ENCODE measurements at places on chromosomes 2 and 18.

DNA sequence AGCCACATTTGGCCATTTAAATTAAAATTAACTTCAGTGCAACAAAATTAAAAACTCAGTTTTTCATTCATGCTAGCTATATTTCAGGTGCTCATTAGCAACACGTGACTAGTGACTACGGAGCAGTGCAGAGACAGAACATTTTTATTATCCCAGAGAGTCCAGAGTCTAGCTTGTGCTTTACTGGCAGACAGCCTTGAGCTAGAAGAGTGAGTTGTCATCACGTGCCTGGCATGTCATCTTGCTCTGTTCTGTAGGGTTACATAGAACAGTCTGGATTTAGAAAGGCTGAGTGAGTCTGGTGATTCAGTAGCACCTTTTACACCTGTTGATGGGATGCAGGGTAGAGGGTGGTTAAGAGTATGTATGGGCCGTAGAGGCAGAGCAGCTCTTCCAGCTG lies 136.9 kb upstream of the IL1R2 start:
- DNase-seq: no peak

DNA sequence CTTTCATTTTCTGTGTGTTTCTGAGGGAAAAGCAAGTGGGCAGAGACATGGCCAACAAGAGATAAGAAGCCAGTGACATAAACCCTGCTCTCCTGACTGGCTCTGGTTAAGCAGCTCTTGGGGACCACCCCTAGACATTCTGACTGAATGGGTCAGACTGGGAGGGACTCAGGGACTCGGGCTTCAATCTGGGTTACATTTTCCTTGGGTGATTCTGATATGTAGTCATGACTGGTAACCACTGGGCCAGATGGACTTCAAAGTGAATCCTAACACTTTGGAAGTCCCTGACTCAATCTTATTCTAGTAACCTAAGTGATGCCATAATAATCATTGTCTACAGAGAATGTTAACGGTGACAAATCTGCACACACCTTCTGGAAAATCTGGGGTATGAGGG lies 397.8 kb downstream of the NBAS start:
- no peak for DNase-seq

- no peak for DNase-seq
These were observed 203.6 kb downstream of the FHOD3 start for GRCh38 chr18:36501100-36501499.

- no peak for DNase-seq
These were observed 649 bp downstream of the FECH start for GRCh38 chr18:57585855-57586250.

- no peak for DNase-seq
These were observed 93.0 kb upstream of the PELI1 start for GRCh38 chr2:64237266-64237665.

DNA sequence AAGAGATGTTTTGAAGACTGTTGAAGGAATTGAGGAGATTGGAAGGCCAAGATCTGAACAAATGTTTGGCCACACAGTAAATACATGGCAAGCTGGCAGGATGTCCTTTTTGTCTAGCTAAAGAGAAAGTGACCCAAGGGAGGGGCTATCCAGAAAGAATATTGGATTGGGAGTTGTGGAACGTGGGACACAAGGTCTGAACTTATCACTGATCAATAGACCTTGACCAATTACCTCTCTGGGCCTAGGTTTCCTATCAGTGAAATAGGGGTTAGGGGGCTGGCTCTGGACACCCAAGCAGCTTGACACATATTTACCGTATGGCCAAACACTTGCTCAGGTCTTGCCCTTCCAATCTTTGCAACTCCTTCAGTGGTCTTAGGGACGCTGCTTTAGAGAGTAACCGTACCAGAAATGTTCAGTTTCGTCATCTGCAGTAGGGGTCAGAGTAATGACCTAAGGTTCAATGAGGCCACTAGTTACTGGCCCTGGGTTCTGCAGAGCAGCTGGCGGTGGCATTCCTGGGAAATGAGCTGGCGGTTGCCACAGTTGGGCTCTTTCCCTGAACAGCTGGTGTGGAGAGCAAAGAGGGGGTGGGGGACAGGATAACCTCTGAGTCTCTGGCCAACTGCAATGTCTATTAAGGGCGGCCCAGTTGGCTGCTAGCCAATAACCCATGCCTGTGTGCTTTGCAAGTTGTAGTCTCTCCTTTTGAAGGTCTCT lies 70.1 kb upstream of the STPG4 start:
- DNase-seq: no peak
